ENCODE measurements at places on chromosomes 13 and 19.

- no peak for DNase-seq
Measured at GRCh38 chr19:29413435-29413834, 112.4 kb upstream of the VSTM2B start.

DNA sequence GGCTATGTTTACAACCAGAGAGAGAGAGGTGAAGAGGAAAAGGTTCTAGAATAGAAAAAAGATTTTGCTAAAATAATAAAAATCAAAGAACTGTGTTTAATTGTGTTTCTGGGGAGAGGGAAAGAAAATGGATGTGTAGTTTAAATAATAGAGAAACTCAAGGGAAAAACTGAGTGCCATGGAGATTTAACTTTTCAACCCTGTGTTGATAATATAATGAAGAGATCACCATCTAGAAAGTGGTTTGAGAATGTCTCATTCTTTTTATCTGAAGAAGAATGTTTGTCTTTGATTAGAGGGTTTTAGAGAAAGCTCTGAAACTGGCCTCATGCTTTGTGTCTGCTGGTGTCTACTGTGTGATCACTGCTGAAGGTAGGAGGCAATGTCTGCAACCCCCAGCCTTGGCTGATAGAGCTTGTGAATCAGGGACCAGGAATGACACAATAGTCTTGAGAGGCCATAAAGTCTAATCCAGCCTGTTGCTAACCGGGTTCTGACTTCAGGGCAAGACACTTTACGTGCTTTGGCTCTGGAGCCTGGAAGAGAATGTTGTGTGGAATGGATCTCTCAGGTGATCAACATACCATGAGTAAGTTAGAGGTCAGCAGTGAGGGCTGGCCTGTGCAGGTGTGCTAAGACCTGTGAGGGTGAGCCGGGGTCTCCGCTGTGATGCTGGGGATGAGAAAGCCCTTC is 5.4 kb downstream of the COL4A2 start:
- DNase-seq = peak; percentile 22

DNA sequence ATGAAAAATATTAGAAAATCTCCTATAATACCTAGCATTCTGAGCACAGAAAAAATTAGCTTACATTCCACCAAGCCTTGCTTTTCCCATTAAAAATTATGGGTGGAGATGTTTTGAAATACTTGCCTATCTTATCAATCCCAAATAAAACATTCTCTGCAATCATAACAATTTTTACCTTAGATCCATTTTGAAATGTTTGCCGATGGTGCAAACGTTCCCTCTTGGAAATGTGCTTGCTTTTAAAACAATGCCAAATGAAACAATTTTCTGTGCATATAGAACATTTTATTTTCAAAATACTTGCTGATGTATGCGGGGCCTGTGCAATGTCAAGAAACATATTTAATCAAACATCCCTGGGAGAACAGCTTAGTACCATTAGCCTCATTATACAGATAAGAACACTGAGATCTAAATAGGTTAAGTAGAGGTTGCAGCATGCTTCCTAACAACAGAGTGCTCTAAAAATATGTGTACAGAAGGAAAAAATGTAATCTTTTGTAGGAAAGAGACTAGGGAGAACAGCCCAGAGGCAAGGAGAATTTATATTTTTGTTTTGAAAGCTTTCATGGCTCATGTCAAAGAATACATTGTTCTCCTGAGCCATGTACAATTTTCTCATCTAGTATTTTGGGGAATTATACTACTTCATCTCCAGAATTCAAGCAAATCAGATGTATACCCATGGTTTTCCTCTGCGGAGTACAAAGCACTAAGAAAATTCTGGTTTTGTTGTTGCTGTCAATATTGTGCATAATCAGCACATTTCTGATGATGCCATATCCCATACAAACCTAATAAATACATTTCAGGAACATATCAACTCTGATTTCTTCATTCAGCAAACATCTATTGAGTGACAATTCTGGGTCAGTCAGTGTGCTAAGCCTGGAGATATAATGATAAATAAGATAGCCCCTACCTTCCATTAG is 25.9 kb upstream of the FNDC3A start:
- no peak for DNase-seq

GRCh38 chr19:1514986-1515721 is 2.3 kb upstream of the ADAMTSL5 start:
- DNase-seq = no peak

GRCh38 chr13:94558716-94559115 is 37.2 kb downstream of the TGDS start:
- DNase-seq = no peak

Data from left forelimb (tissue), 1 donor.